ENCODE measurements at places on chromosomes 2 and 18.

- DNase-seq = no peak
- no peaks in the 10 kb centered on the region for H3K36me3 ChIP-seq
- peaks cover 34% of the 10 kb centered on the region for H3K27me3 ChIP-seq
- H3K4me1 ChIP-seq = peaks cover 3% of the 10 kb centered on the region
Measured at GRCh38 chr18:28095631-28096030, 81.3 kb downstream of the CDH2 start.

DNA sequence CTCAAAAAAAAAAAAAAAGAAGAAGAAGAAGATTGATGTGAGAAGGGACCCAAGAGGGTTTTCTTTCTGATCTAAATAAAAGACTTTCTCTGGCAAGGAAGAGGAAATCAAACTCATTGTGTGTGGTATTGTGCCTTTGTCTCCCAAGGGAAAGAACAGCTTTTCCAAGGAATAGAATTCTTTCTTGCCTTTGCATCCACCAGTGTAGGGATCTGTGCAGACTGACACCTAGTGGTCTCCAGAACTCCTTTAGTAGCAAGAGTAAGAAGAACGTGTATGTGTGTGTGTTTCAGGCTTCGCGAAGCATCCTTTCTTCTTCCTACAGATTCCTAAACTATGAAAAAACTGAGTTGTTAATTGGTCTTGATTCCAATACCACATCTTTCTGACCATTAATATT, 33.5 kb upstream of the CRIM1 start:
- no peak overlapping the region for H3K4me3 ChIP-seq
- H3K27me3 ChIP-seq = no peaks in the 10 kb centered on the region
- peaks cover 27% of the 10 kb centered on the region for H3K36me3 ChIP-seq
- DNase-seq = no peak
- H3K27ac ChIP-seq = no peak overlapping the region
- H3K4me1 ChIP-seq = no peaks in the 10 kb centered on the region

GRCh38 chr2:12244070-12244469, 472.7 kb upstream of the TRIB2 start:
- H3K27ac ChIP-seq = no peak overlapping the region
- no peaks in the 10 kb centered on the region for H3K27me3 ChIP-seq
- DNase-seq = no peak
- no peak overlapping the region for H3K4me3 ChIP-seq
- H3K4me1 ChIP-seq = no peaks in the 10 kb centered on the region
- H3K36me3 ChIP-seq = no peaks in the 10 kb centered on the region

- DNase-seq = no peak
- no peaks in the 10 kb centered on the region for H3K27me3 ChIP-seq
- H3K36me3 ChIP-seq = peaks cover 10% of the 10 kb centered on the region
- H3K27ac ChIP-seq = no peak overlapping the region
Measured at GRCh38 chr2:195642679-195643068, 14.4 kb upstream of the SLC39A10 start.

DNA sequence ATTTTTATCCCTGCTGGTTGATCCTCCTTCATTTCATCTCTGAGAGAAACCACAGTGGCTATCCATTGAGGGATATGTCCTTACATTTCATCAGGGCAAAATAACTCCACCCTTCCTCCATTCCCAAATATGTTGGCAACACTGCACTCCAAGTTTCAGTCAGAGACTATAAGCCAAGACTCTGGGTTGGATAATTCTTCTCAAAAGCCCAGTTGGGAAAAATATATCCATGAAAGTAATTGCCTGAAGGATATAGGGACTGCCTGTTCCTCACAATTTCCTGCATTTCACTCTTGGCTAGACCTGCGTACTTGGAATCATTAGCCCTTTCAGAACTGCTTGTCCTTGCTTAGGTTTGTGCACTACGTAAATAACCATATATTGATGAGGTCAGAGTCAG, 27.9 kb upstream of the EPB41L3 start:
- H3K27me3 ChIP-seq = no peaks in the 10 kb centered on the region
- no peak overlapping the region for H3K27ac ChIP-seq
- H3K4me3 ChIP-seq = no peak overlapping the region

All from WTC11 (cell line).